ELR (cell line): ENCODE measurements at places on chromosomes 3 and 15.

DNA sequence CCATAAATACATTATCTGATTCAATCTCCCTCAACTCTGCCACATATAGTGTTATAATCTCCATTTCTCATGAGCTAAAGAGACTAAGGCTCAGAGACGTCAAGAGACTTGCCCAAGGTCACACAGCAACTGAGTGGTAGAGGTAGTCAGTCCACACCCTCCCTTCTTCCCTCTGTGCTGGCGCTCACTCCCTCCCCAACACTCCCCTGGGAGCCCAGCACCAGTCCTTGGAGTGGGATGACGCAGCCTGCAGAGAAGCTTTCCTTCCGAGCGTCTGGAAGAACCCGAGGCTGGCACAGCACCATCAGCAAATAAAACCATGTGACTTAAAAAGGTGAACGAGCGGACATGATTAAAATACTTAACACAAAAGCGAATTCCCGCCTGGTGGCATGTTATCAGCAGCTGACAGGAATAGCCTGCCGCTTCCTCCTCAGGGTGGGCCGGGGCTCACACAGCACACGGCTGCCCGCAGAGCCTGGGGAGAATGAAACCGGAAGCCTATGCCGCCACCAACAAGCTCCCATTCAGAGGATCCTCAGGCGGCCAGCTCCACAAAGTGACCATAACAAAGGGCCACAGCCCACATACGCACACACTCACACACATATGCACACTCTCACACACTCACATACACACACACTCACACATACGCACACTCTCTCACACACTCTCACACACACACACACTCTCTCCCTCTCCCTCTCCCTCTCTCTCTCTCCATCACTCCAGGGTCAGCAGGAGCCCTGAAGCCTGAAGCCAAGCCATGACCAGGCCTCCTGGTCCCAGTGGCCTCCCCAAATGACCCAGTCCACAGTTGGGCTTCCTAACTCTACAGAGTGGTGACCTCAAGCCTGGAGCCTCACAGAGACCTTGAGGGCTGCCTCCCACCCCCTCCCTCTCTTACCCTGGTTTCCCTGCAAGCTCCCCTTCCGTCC lies 120.5 kb downstream of the XXYLT1 start:
- DNase-seq: no peak

GRCh38 chr15:49620199-49620598 lies 419 bp downstream of the FAM227B start:
- peak; percentile 55 for DNase-seq

GRCh38 chr3:146191051-146191450 lies 30.1 kb upstream of the PLOD2 start:
- no peak for DNase-seq

- DNase-seq: no peak
Observed at GRCh38 chr15:33580526-33580925, 269.8 kb downstream of the RYR3 start.

DNA sequence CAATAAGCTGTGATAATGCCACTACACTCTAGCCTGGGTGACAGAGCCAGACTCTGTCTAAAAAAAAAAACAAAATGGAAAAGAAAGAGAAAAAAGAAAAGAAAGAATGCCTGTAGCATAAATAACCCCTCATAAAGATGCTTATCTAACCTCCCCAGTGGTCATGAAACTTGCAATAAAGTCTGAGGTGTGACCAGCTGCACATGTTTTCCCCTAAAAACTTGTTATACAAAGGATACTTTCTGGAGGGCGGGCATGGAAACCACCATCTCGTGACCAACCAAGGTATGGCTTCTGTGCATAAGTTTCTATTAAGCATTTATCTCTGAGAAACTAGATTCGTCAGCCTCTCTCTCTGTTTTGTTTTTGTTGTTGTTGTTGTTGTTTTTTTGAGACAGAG lies 21.8 kb downstream of the CCDC32 start:
- DNase-seq: no peak

DNA sequence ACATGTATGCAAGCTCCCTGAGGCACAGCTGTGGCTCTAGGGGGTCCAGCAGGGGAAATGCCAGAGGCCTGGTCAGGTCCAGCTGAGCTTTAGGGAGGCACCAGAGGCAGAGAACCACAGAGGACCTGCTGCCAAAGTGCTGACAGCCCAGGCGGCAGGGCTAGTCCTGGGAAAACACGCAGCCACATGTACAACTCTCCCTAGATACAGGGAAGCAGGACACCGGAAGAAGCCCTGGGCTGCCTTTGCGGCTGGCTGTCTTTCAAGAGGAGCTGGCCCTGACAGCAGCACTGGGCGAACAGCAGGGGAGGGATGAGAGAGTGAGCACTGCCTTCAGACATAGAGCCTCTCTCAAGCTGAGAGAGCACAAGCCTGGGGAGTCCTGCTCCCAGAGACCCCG lies 40.7 kb downstream of the RFT1 start:
- no peak for DNase-seq

- no peak for DNase-seq
Observed at GRCh38 chr3:123919353-123919752, 35.2 kb upstream of the MYLK start.

GRCh38 chr3:194381460-194381875 lies 11.9 kb upstream of the LRRC15 start:
- no peak for DNase-seq

DNA sequence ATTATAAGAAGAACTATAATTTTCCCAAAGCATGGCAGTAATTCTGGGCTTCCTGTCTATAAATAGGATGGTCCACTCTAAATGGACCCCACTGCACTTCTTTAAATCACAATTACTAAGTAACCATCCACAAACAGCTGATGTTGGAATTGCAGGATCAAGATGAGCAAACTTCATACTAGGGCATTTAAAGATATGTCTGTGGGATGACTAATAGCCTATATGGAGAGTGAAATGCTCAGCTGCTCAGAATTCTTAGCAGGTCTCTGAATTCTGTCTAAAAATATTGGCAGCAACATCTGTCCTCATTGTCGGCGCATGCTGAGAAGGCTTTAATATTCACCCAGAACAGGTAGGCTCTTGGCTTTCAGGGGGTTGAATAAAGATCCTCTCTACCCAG lies 140.4 kb downstream of the SATB1 start:
- DNase-seq: peak; percentile 12

GRCh38 chr3:25033407-25034029 lies 394.5 kb upstream of the RARB start:
- DNase-seq: peak; percentile 27

GRCh38 chr3:14267976-14268375 lies 89.4 kb downstream of the LSM3 start:
- DNase-seq: peak; percentile 48

- no peak for DNase-seq
Observed at GRCh38 chr15:65383991-65384390, 6.2 kb upstream of the IGDCC3 start.

GRCh38 chr3:62724503-62724902 lies 150.7 kb downstream of the CADPS start:
- no peak for DNase-seq

DNA sequence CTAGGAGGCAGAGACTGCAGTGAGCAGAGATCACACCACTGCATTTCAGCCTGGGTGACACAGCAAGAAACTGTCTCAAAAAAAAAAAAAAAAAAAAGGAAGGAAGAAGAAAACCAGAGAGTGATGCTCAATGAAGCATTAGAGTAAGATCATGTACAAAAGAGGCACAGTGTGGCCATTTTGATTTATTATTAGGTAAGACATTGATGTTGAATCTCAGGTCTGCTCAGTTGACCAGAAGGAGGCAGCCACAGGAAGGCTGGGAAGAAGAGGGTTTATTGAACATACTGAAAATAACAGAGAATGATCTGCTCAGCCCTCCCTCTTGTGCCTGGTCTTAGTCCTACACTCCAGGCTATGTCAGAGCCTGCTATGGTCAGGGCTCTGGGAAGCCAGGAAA lies 15.6 kb downstream of the LRRK1 start:
- DNase-seq: peak; percentile 39

GRCh38 chr15:84811828-84812227 lies 5.3 kb upstream of the ALPK3 start:
- no peak for DNase-seq

DNA sequence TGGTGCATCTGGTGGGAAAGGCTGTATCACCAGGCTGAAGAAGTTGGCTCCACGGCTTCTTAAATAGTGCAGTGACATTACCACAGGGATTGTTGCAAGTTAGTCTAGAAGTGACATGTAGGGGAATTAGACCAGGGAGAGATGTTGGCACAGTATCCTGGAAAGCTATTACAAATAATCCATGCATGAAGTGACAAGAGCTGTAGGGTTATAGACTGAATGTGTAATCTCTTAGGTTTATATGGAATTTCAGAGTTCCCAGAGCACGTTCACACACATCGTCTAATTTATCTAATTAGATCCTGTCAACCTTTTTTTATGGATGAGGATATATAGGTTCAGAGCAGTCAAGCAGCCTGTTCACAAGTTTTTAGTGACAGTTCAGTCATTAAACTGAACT lies 37.3 kb upstream of the APH1B start:
- DNase-seq: no peak

DNA sequence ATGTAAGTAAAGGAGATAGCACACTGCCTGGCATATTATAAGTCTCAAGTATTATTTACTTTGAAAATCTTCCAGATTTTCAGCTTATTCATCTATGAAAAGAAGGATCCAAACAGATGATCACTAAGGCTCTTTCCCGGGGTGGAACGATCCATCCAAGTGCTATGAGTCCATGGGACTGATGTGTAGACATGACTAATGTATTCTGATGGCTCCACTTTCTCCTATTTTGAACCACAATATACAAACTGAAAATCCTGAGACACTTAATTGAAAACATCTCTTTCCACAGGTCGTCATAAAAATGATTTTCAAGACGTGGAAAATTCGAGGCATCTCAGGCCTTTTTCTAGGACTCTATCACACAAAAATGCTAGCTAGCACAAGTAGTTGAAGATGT lies 33.4 kb upstream of the CHRM5 start:
- DNase-seq: no peak

DNA sequence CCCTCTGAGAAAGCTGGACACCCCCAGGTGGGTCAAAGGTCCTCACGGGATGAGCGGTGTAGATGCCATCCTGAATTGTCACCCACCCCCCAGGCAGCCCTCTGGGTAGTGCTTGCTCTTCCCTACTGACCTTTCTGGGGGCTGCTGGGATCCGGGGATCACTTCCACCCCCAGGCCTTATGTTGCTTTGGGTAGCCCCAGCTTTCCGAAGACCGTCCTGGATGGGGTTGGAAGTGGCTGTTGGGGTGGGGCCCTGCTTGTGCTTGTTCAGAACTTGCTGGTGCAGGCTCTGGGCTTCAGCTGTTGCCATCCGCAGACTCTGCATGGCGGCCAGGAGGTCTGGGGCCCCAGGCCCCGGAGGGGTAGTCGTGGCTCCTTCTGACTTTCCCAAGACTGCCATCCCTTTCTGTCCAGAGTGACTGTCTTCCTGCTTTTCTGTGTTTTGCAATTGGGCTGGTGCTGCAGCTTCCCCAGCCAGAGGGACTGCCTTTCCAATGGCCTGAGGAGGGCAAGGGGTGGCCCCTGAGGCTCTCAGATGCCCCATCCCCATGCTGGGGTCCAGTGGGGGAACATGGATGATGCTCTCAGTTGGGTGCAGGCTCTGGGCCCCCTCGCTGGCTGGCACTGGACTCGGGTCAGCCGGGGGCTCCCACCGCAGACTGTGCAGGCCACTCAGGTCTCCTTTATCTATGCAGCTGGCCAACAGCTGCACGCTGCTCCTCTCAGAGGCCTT lies 6.3 kb downstream of the XIRP1 start:
- no peak for DNase-seq

- DNase-seq: no peak
Observed at GRCh38 chr3:33521736-33522135, 81.5 kb upstream of the UBP1 start.

- no peak for DNase-seq
Observed at GRCh38 chr15:25742776-25743547, 120.2 kb downstream of the ATP10A start.

- no peak for DNase-seq
Observed at GRCh38 chr3:61978460-61979419, 394.6 kb downstream of the FEZF2 start.

- DNase-seq: no peak
Observed at GRCh38 chr15:89450076-89451006, 46.0 kb downstream of the RHCG start.

GRCh38 chr3:6078436-6078835 lies 782.5 kb upstream of the GRM7 start:
- DNase-seq: no peak

- DNase-seq: no peak
Observed at GRCh38 chr3:128012050-128012449, 40.2 kb upstream of the SEC61A1 start.

GRCh38 chr3:125582707-125583106 lies 12.6 kb downstream of the OSBPL11 start:
- peak; percentile 29 for DNase-seq
